Cerebellar nuclear complex (tissue), 1 donor: ENCODE measurements at places on chromosomes 4 and X.

DNA sequence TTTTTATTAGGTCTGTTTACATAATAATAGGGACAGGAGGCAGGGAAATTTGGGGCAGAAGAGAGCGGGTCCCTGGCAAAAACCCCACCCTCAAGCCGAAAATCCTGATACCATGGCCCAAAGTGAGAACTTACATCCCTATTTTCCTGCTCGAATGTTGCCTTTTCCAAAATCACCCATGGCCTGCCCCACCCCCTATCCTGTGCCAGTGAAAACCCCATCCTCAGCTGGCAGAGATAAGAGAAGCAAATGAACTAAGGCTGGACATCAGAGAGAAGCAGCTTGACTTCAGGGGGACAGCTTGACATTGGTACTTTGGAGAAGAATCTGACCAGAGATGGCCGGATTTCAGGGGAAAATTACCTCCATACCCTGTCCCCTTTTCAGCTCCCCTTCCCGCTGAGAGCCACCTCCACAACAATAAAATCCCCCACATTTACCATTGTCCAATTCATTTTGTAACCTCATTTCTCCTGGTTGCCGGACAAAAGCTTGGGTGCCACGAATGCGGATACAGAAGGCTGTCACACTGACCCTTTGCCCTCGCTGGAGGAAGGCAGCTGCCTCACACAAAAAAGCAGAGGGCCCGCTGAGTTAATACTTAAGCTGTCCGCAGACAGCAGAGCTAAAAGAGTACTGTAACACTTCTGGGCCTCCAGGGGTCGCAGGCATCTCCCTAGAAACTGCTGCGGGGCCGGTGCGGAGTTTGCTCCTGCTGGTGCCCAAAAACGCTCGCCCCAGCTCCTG lies 196.2 kb downstream of the SNCA start:
- no peak for DNase-seq

DNA sequence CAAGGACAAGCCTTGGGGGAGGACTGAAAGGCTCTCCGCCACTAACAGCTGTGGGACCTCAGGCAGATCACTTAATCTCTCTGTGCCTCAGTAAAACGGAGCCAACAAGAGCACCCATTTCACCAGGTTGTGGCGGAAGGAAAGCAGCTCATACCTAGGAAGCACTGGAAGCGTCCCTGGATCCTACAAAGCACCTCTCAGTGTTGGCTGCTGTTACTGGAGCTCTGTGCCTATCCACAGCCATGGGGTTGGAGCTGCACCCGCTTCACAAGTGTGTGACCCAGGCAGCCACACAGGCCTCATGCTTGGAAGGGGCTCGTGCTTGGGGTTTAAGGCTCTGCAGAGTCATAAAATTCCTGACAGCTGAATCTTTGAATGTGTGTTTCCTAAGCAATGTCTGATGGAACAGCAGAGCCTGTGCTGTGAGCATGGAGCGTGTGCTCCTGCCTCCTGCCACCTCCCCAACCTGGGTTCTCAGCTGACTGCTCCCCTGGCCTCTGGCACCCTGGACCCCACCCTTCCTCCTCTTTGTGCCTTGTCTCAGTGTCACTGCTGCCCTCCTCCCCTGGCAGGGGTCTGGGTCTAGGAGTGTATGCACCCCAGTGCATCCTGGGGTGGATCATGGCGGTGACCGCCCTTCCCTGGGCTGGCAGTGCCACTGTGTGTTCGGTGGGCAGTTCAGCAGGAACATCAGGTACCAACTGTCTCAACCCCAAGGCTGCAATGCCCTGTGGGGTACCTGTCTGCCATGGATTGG lies 14.4 kb upstream of the MAN2B2 start:
- DNase-seq: no peak

GRCh38 chrX:15512401-15512965 lies 11.9 kb downstream of the BMX start:
- DNase-seq: no peak

DNA sequence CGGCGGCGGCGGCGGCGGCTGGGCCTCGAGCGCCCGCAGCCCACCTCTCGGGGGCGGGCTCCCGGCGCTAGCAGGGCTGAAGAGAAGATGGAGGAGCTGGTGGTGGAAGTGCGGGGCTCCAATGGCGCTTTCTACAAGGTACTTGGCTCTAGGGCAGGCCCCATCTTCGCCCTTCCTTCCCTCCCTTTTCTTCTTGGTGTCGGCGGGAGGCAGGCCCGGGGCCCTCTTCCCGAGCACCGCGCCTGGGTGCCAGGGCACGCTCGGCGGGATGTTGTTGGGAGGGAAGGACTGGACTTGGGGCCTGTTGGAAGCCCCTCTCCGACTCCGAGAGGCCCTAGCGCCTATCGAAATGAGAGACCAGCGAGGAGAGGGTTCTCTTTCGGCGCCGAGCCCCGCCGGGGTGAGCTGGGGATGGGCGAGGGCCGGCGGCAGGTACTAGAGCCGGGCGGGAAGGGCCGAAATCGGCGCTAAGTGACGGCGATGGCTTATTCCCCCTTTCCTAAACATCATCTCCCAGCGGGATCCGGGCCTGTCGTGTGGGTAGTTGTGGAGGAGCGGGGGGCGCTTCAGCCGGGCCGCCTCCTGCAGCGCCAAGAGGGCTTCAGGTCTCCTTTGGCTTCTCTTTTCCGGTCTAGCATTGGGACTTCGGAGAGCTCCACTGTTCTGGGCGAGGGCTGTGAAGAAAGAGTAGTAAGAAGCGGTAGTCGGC lies 528 bp downstream of the FMR1 start:
- no peak for DNase-seq

DNA sequence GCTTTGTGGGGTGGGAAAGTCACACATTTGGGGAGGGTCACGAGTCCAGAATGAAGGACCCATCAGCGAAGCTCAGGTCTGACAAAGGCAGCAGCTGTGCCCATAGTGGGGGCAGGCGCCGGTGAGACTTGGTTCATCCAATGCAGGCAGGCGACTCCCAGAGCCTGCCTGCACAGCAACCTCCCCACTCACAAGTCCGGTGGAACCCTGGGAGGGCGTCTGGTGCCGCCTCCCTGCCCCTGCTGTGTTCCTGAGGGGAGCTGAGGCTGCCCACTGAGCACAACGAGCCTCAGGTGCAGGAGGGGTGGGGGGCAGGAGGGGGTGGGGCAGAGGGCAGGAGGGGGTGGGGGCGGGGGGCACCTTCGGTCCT lies 13.7 kb downstream of the LRPAP1 start:
- DNase-seq: no peak

- no peak for DNase-seq
Observed at GRCh38 chr4:1413204-1413663, 7.0 kb upstream of the NKX1-1 start.

DNA sequence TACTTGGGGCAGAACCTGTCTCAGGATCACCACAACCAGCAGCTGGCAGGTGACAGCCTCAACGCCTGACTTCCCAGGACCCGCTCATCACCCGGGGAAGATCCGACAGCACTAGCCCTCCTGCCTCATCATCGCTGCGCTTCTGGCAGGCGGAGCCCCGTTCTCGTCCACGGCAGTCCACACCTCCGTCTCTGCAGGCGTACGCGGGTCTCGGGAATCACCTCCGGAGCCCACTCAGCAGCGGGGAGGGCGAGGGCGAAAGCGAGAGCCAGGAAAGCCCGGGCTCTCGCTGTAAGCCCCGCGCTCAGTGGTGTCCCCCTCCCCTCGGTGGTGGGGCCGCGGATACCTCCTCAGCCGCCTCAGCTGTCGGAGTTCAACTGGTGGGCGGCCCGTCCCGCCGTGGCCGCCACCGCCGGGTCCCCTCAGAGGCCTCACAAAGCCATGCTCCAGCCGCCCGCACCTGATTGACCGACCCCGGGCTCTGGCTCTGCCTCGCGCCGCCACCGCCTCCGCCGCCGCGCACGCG lies 518 bp upstream of the CNKSR2 start:
- peak; percentile 39 for DNase-seq

DNA sequence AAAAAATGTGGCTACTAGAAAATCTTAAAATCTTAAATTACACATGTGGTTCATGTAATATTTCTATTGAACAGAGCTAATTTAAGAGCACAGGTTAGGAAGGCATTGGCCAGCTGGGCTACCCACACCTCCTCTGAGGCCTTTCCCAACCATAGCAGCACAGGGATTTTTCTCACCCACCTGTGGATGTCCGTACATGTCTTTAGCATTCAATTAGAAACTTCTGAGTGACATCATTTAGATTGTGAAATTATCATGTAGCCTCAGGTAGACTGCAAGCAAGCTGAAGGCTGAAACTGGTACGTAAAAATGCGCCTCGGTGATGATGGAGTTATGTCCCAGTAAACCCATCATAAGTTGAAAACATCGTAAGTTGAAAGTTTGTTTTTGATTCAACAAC lies 31.2 kb downstream of the SCARB2 start:
- DNase-seq: no peak

DNA sequence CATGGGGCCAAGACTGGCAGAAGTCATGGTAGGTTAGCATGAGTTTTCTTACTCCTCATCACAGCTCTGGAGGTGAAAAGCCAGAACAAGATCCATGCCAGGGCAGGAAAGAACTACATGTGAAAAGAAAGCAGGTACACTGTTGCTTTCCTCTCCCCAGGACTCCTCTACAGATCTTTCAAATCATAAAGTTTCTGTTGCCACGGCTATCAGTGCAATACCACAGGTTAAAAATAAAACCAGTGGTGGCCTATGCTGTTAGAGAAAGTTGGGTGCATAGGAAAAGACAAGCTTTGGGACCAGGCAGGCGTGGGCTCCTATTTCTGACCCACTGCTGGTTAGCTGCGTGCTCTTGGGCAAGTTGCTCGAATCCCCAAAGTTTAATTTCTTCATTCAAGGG lies 81.4 kb downstream of the SH3RF1 start:
- DNase-seq: no peak
